Stimulated activated CD8-positive, alpha-beta memory T cell treated with anti-CD3 and anti-CD28 coated beads, Interleukin-4, amount 100 ng/mL, for 1 hour (primary cell): ENCODE measurements at places on chromosomes 3 and 15.
A peak's percentile ranks its signal among the peaks of the same experiment; 100 is the strongest.

- no peak for DNase-seq
These were observed 107.1 kb upstream of the C15orf61 start for GRCh38 chr15:67413770-67414390.

GRCh38 chr3:36493051-36493450, 112.7 kb downstream of the STAC start:
- DNase-seq: no peak

- DNase-seq: no peak
These were observed 486.3 kb upstream of the PROK2 start for GRCh38 chr3:72271216-72271615.

GRCh38 chr15:57708047-57708446, 1.5 kb downstream of the POLR2M start:
- no peak for DNase-seq

DNA sequence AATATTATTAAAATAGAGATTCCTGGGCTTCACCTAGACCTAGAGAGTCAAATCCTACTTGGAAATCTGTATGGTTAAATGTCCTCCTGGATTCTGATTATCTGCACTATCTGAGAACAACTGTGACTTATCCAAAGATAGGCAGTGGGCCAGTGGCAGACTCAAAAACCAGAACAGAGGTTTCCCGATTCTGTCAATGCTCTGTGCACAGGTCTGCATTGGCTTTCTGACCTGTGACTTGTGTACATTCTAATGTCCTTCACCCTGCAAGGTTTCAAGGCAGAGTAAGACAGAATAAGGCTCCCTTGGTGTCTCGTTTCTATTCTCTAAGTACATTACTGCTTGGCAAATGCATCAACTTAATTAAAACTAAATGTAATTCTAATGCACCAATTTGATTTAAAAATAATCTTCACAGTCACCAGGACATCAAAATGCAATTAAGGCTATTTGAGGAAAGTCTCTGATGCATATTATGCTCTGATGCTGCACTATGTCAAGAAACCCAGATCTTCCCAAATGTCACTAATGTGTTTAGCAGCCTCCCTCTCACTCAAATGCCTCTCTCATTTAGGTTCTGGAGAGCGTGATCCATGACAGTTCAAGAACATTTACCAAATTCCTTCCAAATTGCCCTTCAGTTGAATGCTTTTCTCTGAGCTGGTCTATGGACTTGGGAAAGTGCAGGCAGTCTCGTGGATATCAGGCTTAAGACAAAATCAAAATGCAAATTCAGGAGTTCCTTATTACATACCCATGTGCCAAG, 140.1 kb downstream of the STAC start:
- DNase-seq: no peak

DNA sequence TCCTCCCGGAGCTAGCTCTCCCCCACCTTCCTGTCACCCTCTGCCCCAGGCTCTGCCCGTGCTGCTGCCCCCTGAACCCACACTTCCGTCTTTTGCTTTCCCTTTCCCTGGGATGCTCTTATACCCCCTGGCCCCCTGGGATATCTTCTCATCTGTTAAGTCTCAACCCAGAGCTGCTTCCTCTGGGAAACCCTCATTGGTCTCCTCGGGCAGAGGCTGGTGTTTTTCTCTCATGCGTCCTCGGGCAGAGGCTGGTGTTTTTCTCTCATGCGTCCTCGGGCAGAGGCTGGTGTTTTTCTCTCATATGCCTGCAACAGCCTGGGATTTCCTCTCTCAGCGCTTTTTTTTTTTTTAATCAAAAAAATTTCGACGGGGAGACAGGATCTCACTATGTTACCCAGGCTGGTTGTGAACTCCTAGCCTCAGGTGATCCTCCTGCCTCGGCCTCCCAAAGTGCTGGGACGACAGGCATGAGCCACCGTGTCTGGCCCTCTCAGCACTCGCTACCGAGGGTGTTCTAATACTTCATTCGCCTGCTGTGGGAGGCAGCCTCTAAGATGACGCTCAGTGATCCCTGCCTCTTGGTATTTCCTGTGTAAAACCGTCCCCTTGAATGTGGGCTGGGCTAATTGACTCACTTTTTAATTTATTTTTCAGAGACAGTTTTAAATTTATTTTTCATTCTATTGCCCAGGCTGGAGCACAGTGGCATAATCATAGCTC, 62.7 kb upstream of the TFRC start:
- DNase-seq: no peak

- DNase-seq: no peak
These were observed 159.4 kb downstream of the NEK10 start for GRCh38 chr3:27209617-27210264.

DNA sequence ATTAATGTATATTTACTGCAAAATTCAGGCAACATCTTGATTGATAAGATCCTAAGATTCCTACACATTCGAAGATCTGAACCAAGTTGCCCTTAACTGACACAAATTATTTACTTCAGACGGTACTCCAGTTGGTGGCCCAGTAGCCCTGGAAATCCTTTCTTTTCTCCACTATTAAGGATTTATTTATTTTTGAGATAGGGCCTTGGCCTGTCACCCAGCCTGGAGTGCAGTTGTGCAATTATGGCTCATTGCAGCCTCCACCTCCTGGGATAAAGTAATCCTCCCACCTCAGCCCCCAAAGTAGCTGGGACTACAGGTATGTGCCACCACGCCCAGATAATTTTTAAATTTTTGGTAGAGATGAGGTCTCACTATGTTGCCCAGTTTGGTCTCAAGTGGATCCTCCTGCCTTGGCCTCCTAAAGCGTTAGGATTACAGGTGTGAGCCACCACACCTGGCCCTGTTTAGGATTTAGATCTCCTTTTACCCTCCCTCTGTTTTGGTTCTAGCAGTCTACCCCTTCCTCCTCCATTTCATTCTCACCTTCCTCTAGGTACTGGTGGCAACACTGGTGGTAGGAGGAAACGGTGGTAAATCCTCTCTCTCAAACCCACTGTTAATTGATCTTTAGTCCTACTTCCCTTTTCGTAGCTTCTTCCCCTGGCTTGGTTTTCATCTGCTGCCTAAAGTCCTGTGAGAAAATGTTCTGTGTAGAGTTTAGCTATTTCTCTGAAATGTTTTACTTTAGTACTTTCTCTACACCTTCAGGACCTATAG, 12.7 kb upstream of the ZNF609 start:
- DNase-seq: no peak

DNA sequence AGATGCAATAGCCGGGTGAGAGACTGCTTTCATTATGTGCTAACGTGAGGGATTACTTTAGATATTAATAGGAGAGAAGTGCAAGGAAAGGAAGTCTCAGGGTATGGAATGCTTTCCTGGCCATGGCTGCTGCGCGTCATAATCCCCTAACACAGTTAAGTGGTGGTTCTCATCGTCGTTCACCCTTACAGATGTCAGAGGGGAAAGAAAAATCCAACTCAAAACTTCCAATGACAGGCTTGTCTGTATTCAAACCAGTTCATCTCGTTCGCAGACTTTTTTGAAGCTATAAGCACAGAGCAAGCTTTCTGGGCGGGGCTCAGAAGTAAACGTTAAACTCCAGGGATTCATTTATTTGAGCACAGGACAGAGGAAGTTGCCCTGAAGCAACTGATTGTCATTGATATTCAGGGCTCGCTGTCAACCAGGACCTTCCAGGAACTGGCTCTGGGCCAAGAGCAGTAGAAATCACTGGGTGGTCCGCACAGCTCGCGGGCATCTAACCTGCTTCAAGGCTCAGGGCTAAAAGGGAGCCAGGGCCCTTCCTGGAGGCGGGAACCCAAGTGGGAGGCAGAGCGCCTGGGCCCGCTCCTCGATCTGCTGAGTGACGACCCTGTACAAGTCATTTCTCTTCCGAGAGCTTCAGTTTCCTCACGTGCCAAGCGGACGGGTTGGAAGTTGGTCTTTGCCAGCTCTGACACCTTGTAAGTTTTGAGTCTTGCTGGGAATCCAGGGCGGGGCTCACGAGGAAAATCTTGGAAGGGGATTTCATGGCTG, 1.1 kb upstream of the LPP start:
- DNase-seq: no peak

- DNase-seq: no peak
These were observed 44.1 kb downstream of the LIPC start for GRCh38 chr15:58475573-58476524.

DNA sequence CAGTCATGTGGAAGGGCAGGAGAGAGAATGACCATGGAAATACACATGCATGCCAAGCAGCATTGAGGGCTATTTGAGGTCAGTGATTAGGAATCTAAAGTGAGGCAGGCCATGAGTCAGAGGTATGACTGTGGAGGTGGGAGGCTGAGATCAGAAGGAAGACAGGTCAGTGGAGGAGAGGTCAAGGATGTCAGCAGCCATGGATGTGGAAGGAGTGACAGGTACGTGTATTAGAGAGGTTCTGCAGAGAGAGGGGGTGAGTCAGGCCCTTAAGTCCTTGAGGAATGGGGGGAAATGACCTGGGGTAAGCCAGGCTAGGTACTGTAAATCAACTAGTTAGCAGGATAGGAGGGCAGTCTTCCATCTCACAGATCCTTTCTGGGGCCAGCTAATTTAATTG, 166.6 kb downstream of the ANO10 start:
- no peak for DNase-seq

GRCh38 chr3:36904641-36905040, 40.2 kb downstream of the TRANK1 start:
- no peak for DNase-seq

- DNase-seq: peak; percentile 42
These were observed 30.7 kb downstream of the SEMA7A start for GRCh38 chr15:74402873-74403587.

DNA sequence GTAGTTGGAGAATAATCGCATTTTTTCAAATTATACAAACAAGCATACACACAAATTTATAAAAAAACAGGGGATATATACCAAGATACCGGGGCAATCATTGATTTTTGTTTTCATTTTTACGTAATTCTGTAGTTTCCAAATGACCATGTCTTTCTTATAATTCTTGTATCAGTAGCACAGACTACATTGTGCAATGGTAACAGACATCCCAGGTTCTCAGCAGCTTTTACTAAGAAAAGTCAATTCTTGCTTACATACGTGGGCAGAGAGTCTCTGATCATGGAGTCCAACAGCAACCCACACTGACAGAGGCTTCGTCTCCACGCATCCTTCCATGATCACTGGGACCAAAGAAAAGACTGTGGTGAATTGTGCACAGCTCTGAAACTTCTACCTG, 441.3 kb downstream of the TBL1XR1 start:
- no peak for DNase-seq

DNA sequence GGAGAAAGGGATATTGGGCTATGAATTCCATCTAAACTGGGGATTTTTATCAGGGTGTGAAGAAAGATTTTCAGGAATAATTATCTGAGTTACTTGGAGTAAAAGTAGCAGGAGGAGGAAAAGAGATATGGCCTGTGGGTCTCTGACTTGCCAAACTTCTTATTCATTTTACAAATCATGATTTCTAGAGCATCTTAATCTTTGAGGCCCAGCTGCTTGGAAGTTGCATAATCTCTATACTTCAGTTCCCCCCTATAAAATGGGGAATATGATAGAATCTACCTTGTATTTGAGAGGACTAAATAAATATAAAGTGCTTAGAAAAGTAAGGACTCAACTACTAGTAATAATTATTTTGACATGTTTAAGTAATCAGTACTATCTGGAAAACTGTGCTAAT, 11.0 kb upstream of the GABPB1 start:
- DNase-seq: no peak

- DNase-seq: no peak
These were observed 14.9 kb downstream of the TGM5 start for GRCh38 chr15:43251871-43252250.

DNA sequence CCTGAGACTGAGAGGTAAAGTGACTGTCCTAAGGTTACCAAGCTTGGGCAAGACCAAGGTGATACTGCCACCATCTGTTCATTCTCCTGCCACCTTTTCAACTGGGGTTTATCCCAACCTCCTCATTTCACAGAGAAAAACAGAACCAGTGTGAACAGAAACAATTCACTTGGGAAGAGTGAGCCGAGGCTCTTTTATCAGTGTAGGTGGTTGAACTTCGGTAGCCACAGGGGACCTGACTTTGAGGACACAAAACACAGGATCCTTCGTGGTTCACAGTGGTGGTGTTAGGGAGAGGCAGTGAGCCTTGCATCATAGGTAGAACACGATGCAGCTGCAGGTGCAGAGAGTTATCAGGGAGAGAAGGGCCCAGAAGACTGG, 72.8 kb upstream of the ICE2 start:
- no peak for DNase-seq

GRCh38 chr15:70604666-70605315, 158.6 kb downstream of the UACA start:
- DNase-seq: no peak

DNA sequence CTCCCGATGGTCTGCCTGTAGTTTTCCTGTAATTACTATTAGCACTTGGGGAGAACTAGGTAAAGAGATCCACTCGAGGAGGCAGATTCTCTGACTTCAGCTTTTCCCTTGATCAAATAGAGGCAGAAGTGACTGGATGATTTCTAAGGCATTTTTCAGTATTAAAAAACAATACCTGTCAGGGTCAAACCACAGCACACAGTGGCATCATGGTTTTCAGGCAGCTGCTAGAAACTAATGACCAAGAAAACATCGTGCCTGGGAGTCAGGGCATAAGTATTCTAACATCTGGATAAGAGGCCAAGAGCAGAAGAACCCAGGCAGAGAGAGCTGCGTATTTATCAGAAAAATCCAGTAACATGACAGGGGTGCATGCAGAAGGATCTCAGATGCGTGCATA, 419.9 kb downstream of the TUSC7 start:
- DNase-seq: no peak

GRCh38 chr3:186096290-186096689, 12.6 kb downstream of the ETV5 start:
- no peak for DNase-seq

GRCh38 chr15:71325481-71325880, 210.2 kb downstream of the THSD4 start:
- DNase-seq: no peak

DNA sequence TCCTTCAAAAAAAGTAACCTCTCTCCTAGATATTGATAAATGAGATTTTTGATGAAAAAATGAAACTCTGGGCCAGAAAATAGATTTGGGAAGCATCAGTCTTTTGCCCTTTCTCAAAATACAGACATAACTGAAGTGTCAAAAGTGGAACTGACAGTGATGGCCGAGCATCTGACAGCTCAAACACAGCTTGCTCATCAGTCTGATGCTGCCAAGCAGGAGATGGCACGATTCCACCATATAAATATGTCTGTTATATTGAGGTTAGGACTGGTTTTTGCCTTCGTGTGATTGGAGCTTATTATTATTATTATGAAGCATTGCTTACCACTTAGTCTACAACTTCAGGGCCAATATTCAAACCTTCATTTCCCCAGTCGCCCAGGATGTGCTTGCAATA, 152.6 kb upstream of the EPHA3 start:
- DNase-seq: no peak

GRCh38 chr3:57391767-57392166, 99.3 kb upstream of the ASB14 start:
- DNase-seq: no peak

GRCh38 chr3:132256989-132257388, 60.2 kb upstream of the ACP3 start:
- no peak for DNase-seq
